Stimulated activated CD8-positive, alpha-beta memory T cell treated with anti-CD3 and anti-CD28 coated beads, Interleukin-7, amount 100 ng/mL, for 4 hours (primary cell): ENCODE measurements at places on chromosomes 2 and 18.
A peak's percentile ranks its signal among the peaks of the same experiment; 100 is the strongest.

- no peak for DNase-seq
Measured at GRCh38 chr2:15287447-15288184, 273.5 kb downstream of the NBAS start.

- peak; percentile 41 for DNase-seq
Measured at GRCh38 chr2:85266146-85267041, 61.4 kb downstream of the TGOLN2 start.

DNA sequence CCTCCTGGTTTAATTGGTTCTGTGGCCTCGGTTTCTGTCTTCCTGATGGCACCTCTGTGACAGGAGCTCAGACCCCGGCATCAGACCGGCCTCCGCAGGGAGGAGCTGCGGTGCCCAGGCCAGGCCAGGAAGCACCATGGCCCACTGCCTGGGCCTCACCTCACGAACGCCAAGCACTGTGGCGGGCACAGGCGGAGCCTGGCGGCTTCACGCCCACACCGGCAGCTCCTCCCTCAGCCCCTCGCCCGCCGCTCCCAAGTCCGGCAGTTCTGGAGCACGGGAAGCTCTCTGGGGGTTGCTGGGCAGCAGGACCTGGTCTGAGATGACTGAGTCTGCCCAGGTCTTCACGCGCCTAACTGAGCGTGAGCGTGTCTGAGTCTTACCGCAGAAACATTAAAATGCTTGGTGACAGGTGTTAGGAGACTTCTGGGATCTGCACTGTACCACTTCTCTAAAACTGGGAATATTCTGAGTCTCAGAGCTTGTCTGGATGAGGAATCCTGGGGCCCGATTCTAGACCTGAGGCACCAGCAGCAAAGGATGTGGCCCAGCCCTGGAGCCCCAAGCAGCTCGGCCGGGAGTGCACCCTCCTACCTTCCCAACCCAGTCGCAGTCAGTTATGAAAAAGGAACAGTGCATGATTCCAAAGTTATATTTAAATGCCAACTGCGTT lies 21.9 kb downstream of the RTP5 start:
- DNase-seq = no peak

DNA sequence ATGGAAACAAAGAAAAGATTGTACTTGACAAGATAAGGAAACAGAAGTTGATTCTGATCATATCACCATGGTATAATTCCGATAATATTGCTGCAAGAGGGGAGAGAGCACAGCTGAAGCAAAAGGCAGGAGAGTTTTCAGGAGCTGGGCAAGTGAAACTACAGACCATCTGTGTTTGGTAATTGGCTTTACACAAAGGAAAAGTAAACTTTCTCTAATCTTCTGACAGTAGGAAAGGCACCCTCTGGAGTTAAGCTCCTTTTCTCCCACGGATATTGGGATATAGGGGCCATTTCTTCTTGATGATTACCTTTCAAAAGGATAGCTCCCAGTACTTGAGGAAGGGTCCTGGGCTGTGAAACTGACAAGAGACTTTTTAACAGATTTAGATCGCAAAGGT lies 29.9 kb upstream of the REG3A start:
- no peak for DNase-seq

DNA sequence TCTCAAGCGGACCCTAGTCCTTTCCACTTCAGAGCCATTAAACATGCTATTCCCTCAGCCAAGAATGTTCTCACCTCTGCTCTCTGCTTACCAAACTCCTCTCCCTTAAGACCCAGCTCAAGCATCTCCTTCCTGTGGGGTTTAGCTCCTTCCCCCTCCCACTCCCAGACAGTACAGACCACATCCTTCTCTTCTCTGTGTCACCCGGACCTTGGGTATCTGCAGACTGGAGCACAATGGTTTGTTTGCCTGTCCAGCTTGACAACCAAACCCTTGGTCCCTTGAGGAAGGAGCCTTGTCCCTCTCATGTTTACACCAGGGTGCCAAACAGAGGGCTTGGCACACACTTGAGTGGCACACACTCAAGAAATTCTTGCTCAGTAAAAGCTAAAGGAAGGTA lies 4.1 kb upstream of the CD8A start:
- no peak for DNase-seq
